ENCODE measurements at places on chromosomes 11 and 22.
A peak's percentile ranks its signal among the peaks of the same experiment; 100 is the strongest.

- peak; percentile 61 for DNase-seq
Measured at GRCh38 chr11:18617688-18618341, 16.3 kb downstream of the SPTY2D1 start.

DNA sequence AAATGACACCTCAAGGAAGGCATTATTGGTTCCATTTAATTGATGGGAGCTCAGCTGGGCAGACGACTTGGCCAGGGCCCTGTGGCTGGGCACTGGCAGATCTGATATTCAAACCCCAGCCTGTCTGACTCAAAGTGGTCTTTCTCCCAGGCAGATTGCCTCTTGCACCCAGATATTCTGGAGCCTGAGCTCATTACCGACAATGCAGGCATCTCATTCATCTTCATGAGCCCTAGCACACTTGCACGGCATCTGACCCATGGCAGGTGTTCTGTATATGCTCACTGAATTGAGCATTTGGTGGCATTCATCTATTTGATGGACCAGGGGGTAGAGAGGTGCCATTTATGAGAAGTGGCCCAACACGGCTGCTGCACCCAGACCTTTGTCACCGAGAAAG lies 193.1 kb downstream of the DSCAML1 start:
- DNase-seq = no peak

- DNase-seq = no peak
Measured at GRCh38 chr11:14118072-14118471, 155.5 kb downstream of the SPON1 start.

- DNase-seq = no peak
Measured at GRCh38 chr11:59756558-59756840, 1.3 kb downstream of the STX3 start.

DNA sequence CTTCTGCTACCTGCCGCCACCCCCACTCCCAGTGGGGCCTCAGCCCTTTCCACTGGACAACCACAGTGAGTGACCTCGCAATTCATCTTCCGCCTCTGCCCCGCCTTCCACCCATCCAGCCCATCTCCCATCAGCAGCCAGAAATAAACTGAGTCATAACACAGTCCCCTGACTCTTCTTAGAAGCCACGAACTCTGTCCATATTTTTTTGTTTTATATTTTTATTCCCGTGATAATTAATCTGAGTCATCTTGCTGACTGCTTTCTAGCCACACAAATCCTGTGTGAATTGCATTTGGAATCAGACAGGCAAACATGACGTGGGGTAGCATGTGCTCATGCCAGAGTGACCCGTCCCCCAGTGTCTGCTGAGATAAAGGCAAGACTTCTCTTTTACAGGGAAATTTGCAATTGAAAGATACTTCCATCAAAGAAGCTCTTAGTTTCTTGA lies 7.0 kb downstream of the FADD start:
- DNase-seq = no peak

- peak; percentile 41 for DNase-seq
Measured at GRCh38 chr11:7575841-7576725, 62.3 kb downstream of the PPFIBP2 start.

DNA sequence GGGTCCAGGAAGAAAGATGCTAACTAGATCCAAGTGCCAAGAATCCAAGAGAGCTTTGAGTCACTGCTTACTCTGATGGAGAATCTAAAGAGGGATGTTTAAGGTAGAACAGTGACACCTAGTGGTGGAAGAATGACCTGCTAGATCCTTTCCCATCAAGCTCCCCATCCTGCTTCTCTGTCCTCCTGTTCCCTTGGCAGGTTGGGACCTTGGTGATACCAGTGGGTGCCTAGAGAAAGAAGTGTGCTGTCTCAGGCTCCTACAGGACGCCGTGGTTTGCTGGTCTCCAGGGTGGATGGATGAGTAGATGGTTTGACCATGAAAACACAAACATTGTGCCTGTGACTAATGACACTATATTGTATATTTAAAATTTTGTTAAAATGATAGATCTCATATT lies 383.7 kb downstream of the TMEM135 start:
- no peak for DNase-seq

DNA sequence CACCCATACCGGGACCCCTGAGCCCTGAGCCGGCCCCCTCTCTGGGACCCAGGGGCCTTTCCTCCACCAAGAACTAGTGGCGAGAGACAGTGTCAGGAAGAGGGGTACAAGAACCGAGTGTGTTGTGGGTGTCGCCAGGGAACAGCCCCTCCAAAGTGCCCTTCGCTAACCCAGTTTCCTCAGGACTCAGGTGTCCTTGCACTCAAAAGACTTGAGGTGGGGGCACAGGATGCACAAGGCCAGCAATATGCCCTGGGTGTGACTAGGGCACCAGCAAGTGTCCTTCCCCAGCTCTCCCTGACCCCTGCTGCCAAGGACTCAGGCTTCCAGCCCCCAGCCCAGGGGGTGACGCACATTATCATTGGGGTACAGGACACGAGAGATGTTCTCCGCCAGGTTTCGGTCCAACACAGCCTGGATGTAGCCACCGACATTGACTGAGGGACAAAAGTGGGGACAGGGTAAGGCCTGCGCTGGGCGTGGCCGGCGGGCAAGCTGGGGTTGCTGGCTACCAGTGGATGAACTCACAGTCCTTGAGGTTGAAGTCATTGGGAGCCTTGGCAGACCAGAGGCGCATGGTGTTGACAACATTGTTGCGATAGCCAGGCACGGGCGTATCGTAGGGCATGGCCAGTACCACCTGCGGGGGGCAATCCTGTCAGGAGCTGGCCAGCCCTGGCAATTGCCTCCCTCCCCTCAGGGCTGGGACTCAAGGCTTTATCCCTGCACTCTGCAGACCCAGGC lies 4.7 kb downstream of the PYGM start:
- no peak for DNase-seq

- DNase-seq = no peak
Measured at GRCh38 chr11:125956391-125957134, 10.7 kb downstream of the VSIG10L2 start.

DNA sequence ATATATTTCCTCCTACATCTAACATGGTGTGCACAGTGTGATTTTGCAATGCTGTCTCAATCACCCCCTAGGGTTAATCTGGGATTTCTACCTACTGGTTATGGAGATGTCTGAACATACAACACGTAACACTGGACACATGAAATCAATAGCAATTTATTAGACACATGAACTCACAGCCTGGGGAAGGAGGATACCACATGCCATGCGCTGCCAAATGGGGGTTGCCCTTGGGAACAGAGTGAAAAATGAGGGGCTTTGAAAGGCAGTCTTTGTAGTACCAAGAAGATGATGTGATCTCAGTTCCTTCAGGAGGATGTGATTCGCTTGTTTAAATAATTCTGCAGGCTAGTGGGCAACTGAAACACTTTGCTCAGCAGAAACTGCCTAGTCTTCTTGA lies 253.6 kb upstream of the LRRC4C start:
- DNase-seq = no peak

DNA sequence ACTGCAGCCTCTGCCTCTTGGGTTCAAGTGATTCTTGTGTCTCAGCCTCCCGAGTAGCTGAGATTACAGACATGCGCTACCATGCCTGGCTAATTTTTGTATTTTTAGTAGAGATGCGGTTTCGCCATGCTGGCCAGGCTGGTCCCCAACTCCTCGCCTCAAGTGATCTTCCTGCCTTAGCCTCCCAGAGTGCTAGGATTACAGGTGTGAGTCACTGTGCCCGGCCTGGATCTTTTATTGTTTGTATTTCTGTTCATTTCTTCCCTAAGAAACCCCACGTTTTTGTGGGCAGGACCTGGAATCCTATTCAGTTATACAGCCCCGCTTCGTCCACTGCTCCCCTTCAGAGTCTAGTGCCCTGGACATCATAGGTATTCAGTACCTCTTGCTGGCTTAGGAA lies 28.7 kb downstream of the ZBTB16 start:
- no peak for DNase-seq

DNA sequence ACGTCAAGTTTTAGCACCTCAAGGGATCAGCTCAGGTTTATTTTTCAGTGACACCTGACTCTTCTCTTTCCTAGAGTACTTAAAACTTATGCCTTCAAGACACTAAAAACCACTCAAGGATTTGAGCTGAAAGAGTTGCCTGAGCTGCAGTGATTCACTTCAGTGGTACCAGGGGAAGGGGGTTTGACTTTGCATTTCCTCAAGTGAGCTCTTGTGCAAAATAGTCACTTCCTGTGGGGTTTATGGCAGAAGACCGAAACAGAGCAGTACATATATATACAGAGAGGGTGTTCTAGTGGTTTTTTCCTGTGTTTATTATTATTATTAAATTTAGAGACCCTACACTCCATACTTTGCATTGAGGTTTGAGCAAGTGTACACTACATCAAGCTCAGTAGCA lies 60.7 kb downstream of the DBX1 start:
- DNase-seq = no peak

- DNase-seq = no peak
Measured at GRCh38 chr11:72418834-72419560, 15.3 kb downstream of the CLPB start.

Data from activated CD4-positive, alpha-beta memory T cell treated with anti-CD3 and anti-CD28 coated beads for 36 hours (primary cell).